ENCODE measurements at places on chromosomes 12 and 14.

DNA sequence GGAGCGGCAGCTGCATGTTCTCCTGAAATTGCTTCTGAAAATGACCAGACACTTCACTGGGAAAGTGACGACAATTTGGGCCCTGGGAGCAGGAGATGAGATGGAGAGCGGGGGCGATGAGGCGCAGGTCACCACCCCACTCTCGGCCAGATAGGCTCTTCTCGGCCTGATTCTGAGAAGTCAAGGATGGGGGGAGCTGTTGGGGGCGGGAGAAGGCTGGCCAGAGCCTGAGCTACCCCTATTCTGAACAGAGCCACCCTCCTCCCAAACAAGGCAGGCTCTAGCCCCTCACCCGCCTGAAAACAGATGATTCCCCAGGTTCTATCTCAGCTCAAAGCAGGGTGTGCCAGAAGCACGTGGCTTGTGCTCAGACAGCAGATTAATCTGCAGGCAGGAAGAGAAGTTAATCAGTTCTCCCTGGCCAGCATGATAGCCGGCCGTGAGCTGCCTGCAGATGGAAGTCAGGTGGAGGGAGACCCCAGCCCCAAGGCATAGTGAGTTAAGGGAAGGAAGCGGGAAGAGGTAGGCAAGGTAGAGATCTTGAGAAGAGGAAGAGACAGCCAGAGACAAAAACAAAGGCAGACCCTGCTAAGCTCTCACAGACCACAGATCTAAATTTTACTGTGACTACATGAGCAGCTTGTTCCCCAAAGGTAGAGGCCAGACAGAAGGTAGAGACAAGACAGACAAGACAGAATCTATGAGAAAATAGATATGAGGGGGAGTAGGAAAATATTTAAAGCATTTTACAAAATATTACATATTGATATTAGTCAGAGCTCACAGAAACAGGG is 10.9 kb upstream of the TAC3 start:
- no peak for DNase-seq

DNA sequence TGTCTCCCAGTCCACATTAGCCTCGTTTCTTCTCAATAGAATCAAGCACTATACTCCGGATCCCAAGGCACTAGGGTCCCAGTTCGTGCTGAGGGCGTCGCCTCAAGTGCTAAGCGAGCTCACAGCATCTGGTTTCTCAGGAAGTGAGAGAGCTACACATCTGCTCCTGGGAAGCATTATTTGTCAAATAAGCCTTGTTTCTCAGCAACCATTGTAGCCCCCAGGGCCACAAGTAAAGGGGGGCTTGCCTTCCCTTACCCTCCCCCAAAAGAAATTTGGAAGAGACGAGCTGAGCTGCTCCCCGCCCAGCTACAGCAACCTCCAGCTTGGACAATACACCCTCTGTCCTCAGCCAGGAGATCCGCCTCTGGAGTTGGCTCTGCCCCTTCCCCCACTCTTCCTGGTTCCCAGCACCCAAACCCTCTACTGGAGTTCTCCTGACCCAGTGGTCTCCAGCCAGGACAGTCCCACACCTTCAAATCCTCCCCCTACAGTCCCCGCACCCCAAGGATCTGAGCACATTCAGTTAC is 5.7 kb upstream of the TNS2 start:
- DNase-seq, result no peak

DNA sequence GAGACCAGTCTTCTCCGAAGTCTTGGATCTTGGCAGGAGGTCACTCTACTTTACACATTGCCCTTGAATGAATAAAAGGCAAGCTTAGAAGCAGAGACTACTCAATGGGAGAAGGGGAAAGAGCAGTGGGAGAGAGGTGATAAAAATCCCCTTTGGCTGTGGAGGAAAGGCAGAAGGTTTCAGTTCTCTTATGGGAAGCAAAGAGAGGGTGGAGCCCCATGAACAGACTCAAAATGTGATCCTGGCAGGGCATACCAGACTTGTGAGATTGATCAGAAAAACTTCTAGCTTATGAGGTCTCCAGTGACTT is 49.6 kb upstream of the HECTD1 start:
- no peak for DNase-seq

DNA sequence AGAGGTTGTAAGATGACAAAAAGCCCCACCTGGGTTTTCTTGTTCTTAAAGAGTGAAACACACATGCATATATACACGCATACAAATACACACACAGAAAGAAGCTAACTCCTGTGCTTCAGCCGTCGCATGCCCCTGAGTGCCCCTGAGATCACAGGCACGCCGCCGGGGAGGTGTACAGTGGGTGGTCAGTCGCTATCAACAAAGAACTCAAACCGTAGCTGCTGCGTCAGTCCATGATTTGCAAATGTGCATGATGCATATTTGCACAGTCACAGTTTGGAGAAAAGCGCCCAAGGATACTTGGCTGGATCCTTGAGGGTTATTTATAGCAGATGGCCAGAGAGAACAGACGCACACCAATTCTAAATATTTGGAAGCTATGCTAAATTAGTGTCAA is 206.9 kb downstream of the TMEM132D start:
- no peak for DNase-seq

DNA sequence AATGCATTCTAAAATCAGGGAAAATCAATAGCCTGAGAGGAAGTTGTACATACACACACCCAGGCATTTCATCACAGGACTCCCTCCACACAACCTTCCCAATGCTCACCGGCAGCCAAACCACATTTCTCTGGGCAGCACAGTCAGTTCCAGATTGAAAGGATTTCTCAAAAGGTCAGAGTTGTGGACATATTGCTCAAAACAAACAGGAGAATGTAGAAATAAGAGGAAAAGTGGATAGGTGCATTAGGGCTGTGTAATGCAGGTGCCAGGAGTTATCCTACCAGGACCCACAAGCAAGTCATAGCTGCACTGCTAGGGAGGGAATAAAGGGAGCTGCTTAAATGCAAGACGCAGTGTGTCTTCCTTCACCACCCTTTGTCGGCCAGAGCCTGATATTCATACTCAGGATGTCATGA is 62.9 kb downstream of the GCH1 start:
- no peak for DNase-seq

DNA sequence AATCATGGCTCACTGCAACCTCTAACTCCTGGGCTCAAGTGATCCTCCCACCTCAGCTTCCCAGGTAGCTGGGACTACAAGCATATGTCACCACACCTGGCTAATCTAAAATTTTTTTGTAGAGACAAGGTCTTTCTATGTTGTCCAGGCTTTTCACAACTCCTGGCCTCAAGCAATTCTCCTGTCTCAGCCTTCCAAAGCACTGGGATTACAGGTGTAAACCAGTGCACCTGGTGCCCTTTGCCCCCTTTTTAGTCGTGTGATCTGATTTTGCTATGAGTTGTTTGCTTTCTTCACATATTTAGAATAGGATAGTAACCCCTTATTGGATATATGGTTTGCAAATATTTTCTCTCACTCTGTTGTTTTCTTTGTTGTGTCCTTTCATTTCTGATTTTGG is 1.7 kb upstream of the RAD52 start:
- no peak for DNase-seq

DNA sequence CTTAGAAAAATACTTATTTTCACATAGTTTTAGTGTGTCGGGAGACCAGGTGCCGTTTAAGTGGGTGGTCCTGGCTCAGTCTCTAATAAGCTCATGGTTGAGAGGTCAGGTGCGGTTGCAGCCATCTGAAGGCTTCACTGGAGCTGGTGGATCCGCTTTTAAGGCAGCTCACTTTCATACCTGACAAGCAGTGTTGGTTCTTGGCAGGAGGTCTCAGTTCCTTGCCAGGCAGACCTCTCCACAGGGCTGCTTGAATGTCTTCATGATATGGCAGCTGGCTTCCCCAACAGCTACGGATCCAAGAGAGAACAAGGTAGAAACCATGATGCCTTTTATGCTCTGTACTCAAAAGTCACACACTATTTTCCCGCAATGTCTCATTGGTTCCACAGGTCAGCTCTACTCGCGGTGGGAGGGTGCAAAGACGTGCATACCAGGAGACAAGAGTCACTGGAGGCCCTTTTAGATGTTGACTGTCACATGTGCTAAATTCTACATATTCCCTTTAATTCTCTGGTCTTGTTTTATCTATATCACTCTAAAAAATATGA is 8.0 kb upstream of the ZDHHC17 start:
- no peak for DNase-seq

- DNase-seq, result peak; percentile 64
Measured at GRCh38 chr12:103877934-103878510, 37.0 kb upstream of the NT5DC3 start.

- no peak for DNase-seq
Measured at GRCh38 chr14:50845166-50845565, 14.2 kb upstream of the NIN start.

- no peak for DNase-seq
Measured at GRCh38 chr14:95471476-95471875, 45.0 kb downstream of the SYNE3 start.

GRCh38 chr14:56491299-56492285 is 88.0 kb upstream of the TMEM260 start:
- peak; percentile 31 for DNase-seq

- DNase-seq, result no peak
Measured at GRCh38 chr14:92441751-92442504, 71.7 kb upstream of the RIN3 start.

DNA sequence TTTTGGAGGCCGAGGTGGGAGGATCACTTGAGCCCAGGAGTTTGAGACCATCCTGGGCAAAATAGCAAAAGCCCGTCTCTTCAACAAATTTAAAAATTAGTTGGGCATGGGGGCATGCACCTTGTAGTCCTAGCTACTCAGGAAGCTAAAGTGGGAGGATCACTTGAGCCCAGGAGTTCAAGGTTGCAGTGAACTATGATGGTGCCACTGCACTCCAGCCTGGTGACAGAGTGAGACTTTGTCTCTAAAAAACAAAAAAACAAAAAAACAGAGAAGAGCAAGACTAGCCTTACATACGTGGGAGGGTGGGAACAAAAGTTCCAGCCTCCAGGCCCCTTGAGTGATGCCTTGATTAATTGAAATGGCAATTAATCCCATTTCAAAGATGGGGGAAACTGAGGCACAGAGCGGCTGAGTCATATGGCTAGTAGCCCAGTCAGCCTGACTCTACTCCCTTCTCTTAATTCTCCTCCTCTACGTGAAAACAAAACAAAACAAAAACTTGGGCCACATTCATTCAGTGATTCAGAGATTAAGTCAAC is 3.3 kb upstream of the FAM222A start:
- no peak for DNase-seq

DNA sequence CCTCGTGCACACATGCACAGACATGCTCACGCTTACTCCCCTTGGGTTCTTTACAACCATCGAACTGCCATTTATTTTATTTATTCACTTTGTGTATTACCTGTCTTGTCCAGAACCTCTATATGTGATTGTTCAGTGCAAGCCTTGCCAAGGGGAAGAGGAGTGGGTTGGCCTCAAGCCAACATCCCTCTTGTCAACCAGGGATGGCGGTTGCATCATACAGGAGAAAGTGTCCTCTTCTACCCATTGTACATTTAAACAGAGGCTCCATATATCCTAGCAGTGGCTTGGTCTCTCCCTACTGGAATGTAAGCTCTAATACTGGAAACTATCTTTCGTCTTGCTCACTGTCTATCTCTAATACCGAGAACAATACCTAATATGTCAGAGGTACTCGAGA is 108.4 kb downstream of the C12orf42 start:
- no peak for DNase-seq

- no peak for DNase-seq
Measured at GRCh38 chr12:130632642-130633041, 83.5 kb downstream of the RIMBP2 start.

- no peak for DNase-seq
Measured at GRCh38 chr12:51726931-51727330, 121.6 kb downstream of the FIGNL2 start.

- no peak for DNase-seq
Measured at GRCh38 chr14:93949511-93950075, 22.4 kb downstream of the FAM181A start.

- peak; percentile 62 for DNase-seq
Measured at GRCh38 chr12:65313719-65314317, 35.3 kb downstream of the MSRB3 start.

- DNase-seq, result no peak
Measured at GRCh38 chr12:107109726-107110719, 16.7 kb upstream of the CRY1 start.

DNA sequence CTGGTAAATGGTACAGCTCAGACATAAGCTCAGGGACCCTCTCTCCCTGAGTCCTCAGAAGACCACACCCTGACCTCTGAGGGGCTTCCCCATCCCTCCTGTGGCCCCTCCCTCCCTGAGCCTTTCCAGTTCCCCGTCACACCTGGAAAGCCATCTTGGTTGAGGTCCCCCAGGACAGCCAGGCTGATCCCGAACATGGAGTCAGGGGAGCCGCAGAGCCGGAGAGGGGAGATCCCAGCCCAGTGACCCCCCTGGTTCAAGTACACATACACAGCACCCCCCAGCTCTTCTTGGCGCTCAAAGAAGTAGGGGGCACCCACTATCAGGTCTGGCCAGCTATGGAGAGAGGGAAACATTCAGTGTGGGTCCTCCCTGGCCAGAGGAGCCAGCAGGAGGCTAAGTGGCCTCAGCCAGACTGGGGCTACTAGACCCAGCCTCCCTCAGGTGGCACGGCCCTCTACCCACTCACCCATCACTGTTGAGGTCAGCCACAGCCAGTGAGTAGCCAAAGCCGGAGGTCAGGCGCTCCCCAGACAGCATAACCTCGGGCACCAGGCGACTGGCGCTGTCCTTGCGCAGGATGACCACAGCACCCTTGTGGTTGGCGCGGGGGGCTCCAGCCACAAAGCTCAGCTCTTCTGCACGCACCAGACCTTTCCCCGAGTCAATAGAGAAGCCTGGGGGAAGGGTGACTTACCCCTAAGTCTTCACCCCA is 9.3 kb downstream of the ITGA7 start:
- no peak for DNase-seq

GRCh38 chr14:55482936-55483605 is 42.7 kb upstream of the TBPL2 start:
- no peak for DNase-seq
